ENCODE measurements at places on chromosomes 12 and 14.

GRCh38 chr14:103056322-103057027 lies 874 bp downstream of the CDC42BPB start:
- DNase-seq = no peak

GRCh38 chr14:89531661-89532335 lies 114.8 kb upstream of the FOXN3 start:
- no peak for DNase-seq

GRCh38 chr12:32134101-32134888 lies 27.6 kb downstream of the BICD1 start:
- DNase-seq = peak; percentile 59

GRCh38 chr12:26691234-26691970 lies 141.6 kb downstream of the ITPR2 start:
- no peak for DNase-seq

- DNase-seq = no peak
Measured at GRCh38 chr12:64733857-64734256, 25.3 kb downstream of the GNS start.

DNA sequence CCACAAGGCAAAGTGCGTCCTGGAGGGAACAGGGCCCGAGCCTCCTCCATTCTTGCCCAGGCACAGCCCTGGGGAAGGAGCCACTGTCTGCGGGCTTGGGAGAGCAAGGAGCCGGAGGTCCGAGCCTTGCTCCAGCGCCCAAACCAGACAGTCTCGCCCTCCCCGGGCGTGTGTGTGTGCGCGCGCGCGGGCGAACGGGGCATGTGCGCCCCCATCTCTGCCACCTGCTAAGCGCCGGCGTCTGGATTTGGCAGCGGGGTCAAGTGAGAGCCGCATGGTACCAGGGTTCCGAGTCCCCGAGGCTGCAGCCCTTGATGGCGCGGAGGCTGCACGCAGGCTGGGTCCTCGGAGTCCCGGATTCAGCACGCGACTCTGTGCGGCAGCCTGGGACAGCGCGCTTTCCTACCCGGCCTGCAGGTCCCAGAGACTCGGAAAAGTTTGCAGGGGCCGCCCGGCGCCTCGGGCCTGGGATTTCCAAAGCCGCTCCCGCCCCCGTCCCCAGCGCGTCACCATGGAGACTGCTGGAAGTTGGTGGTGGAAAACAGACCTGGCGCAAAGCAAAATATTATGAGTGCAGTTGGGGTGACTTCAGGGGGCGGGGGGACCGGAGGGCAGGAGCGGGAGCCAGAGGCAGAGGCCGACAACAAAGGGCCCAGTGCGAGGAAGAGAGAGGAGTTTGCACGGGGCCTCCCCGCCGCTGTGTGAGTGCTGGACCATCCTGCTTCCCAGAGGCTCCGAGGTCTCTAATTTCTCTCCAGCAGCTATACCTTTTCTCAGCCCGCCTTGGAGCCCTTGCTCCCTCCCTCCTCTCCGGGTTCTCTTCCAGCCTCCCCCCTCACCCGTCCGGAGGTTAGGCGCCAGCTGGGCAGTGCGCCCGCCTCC lies 4.2 kb downstream of the RFX4 start:
- DNase-seq = no peak

- peak; percentile 46 for DNase-seq
Measured at GRCh38 chr12:124646385-124647230, 79.2 kb upstream of the NCOR2 start.

DNA sequence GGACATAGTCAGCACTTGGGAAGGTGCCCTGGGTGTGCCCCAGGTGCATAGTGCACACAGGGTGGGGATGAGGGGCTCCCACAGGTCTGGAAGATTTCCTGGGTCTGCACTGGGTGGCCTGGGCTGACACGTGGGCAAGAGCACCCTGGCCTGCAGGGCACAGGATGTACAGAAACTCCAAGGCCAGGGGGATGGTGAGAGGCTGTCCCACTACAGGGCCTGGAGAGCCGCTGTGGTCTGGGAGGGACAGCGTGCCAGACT lies 35.8 kb upstream of the PPP1R13B start:
- DNase-seq = no peak

DNA sequence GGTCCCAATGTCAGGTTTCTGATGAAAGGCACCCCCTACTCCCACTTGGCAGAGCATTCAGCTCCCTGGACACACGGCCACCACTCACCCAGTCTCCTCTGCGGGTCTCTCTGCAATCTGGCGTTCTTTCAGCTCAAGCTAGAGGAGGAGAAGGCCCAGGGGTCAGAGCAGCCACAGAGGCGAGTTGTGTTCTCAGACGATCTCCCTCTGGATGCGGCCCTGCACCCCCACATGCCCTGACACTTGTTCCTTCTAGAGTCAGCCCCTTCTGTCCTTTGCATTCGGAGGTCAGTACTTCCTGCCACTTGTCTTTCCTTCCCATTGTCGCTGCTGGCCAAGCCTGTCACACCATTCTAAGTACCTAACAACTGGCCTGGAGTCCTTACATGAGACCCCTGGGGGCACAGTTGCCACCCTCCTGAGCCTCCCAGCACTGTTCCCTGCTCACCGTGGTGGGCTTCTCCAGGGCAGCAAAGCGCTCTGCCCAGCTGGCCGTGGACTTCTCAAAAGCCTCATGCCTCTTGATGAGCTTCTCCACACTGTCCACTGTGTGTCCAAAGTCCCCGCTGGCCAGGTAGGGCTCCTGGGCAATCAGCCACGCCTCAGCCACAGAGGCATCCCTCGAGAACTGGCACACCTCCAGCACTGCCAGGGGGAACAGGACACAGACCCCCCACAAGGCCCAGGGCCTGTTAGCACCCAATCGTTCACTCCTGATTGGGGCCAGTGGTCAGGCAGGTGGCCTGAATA lies 63.2 kb downstream of the PLEKHG3 start:
- no peak for DNase-seq

DNA sequence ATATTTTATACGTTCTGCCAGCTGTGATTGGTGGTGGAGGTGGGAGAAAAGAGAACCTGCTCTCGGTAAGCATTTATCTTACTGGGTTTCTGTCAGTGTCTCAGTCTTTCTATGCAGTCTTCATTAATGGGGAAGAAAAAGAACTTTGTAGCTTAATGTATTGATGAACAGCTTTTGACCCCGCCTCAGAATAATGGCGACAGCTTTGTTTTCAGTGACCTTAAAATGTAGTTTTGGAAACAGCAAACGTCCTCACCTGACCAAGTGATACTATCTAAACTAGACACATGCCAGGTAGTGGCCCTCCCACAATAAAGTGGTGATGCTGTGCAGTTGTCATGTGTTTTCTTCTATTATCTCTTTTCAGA lies 1.4 kb downstream of the DACT1 start:
- DNase-seq = no peak

DNA sequence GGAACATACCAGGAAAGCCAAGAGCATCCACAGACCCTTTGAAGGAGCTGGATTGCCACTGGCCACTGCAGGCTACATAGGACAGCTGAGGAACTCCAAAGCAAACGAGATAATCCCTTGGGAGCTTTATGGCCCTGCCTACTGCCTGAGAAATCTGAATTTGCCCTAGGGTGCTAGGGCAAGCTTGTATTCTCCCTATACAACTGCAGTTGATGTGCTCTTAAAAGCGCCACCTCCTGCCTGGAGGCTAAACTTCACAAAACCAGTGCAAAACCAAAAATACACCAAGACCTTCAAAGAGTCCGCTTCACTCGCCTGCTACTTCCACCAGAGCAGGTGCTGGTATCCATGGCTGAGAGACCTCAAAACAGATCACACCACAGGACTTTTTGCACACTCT lies 99.6 kb upstream of the KRR1 start:
- DNase-seq = no peak

DNA sequence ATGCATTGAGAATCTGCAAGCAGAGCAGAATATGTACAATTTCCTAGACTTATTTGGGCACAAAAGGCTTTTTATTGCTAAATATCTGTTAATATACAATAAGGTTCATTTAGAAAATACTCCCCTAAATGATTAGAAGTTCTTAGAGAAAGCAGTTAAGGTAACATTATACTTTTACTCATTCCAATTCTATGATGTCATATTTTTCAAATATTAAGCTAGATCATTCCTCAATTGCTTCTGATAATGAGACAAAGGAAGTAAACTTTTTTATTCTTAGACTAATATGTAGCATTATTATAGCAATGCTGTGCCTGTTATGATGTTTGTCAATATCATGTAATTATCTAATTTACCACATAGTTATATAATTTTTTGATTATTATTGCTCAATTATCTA lies 447.0 kb downstream of the SLC16A7 start:
- DNase-seq = no peak

- no peak for DNase-seq
Measured at GRCh38 chr14:77964586-77964985, 164.7 kb downstream of the ADCK1 start.

GRCh38 chr12:94982456-94982855 lies 21.0 kb downstream of the NDUFA12 start:
- no peak for DNase-seq

- no peak for DNase-seq
Measured at GRCh38 chr14:35123388-35123703, 994 bp downstream of the PRORP start.

GRCh38 chr14:49545071-49545470 lies 41.1 kb downstream of the RPS29 start:
- no peak for DNase-seq

- DNase-seq = peak; percentile 60
Measured at GRCh38 chr12:55935738-55936151, 4.8 kb downstream of the DGKA start.

DNA sequence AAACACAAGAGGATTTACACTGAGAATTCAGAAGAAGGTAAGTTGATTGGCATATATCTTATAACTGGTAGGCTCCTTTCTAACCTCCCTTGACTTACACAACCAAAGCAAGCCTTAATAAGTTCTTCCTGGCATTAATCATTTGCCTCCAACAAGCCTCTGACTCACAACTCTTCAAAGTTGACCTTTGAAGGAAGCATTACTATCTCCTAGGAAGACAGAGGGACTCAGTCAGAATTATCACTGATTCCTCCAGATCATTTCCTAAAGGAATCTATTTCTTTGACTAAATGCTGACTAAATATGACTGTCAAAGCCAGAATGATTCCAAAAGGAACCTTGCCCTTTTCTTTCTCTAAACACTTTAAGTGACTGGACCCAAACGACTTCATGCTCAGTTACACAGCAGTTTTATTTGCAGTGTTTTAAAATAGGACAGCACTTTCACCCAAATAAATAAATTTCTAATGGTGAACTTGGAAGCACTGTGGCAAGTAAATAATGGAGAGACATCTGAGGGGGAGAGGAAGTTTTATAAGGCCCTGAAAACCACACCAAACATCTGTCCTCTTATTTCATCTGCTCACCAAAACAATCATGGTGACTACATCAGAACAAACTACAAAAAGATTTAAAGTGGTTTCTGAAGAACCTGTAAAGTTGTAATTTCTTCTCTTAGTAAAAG lies 128.2 kb downstream of the KLHL28 start:
- DNase-seq = no peak

DNA sequence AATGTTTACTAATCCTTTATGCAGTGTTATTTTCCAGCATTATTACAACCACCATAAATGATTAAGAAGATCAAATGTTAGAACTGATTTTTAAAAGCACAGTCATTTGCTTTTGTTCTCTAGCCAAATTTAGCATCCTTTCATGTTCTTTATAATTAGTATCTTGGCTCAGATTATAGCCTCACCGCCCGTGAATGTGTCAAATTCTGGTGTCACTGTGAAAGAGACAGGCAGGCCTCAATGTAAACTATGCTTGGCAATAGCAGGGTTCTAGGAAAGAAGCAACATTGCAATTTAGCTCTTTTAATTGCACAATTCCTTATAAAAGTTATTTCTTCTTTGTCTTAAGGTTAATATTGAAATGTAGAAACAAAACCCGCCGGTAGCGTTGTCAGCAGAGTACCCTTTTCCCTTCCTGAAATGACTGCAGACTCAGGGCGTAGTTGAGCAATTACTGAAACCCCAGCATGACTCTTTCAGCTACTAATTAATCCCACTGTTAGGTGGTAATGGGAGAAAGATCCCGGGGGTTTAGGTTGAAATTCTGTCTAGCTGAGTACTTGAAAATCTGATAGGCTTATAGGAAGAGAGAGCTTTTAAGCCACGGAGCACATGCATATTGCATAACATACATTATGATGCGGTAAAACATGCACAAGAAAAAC lies 1600.5 kb upstream of the SEL1L start:
- no peak for DNase-seq

- peak; percentile 35 for DNase-seq
Measured at GRCh38 chr12:9064201-9064814, 51.4 kb downstream of the A2M start.

GRCh38 chr12:103806803-103807202 lies 34.2 kb downstream of the NT5DC3 start:
- DNase-seq = no peak

- DNase-seq = no peak
Measured at GRCh38 chr12:108179305-108179704, 50.2 kb downstream of the WSCD2 start.

- DNase-seq = no peak
Measured at GRCh38 chr12:118447181-118447580, 70.8 kb downstream of the SUDS3 start.

DNA sequence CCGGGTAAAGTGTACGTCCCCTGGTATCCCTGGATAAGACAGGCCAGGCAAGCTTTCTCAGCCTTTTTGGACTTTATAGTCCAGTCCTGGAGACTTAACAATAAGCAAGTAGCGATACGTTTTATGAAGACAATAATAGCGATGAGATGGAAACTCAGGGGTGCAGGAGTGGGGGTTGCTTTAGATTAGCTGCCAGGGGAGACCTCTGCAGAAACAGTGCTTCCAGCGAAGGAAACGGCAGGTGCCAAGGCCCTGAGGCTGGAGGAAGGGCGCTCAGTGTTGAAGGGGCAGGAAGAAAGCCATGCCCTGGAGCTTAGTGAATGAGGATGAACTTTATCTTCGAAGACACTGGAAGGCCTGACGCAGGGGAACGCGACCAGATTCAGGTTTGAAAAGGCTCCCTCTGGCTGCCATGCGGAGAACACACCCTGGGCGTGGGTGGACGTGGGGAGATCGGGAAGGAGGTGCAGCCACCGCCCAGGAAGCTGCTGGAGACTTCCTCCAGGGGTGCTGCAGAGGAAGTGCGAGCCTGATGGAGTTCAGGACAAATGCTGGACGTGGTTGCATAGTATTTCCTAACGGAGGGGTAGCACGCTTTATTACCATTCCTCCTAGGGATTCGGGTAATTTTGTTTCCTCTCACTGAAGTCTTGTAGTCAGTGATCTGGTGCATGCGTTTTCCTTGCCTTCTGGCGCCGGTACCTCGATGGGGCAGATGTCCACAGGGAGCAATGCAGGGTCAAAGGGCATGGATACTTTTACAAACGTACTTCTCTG lies 26.1 kb upstream of the UBC start:
- DNase-seq = no peak

- no peak for DNase-seq
Measured at GRCh38 chr14:71764701-71765382, 167.4 kb upstream of the RGS6 start.

GRCh38 chr12:65248656-65249633 lies 29.5 kb upstream of the MSRB3 start:
- no peak for DNase-seq

GRCh38 chr12:88970740-88971139 lies 381.6 kb downstream of the DUSP6 start:
- DNase-seq = no peak

DNA sequence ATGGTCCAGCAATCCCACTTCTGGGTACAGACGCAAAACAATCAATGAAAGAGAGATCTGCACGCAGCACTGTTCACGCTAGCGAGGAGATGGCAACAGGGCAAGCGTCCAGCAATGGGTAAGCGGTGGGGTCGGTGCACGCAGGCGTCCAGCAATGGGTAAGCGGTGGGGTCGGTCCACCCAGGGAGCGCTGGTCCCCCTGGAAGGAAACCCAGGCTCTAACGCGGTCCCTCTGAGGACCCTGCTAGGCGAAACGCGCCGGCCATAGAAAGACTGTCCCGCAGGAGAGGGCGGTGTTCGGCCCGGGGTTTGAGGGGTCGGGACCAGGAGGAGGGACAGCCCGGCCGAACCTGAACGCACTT lies 618 bp upstream of the PGAM5 start:
- no peak for DNase-seq

Measured in stimulated activated naive CD4-positive, alpha-beta T cell treated with Interleukin-2 at 50 U/mL for 16 hours (primary cell).